ENCODE measurements at places on chromosomes 2 and 18. TPM values are rescaled to one million over a fixed set of nuclear protein-coding genes. Genes with fewer than 3 reads are reported as not detected.

Gene CPO
- total RNA-seq: not detected

Gene DPYSL5
- not detected for total RNA-seq

DNA sequence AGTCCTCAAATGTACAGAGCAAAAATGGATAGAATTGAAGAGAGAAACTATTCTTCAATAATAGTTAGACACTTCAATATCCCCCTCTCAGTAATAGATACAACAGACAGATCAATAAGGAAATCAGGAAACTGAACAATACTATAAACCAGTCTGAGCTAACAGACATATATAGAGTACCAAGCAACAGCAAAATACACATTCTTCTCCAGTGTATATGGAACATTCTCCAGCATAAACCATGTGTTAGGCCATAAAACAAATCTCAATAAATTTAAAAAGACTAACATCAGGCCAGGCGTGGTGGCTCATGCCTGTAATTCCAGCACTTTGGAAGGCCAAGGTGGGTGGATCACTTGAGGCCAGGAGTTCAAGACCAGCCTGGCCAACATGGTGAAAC is 43.7 kb upstream of the AMMECR1L start:
- no peak for DNase-seq

DNA sequence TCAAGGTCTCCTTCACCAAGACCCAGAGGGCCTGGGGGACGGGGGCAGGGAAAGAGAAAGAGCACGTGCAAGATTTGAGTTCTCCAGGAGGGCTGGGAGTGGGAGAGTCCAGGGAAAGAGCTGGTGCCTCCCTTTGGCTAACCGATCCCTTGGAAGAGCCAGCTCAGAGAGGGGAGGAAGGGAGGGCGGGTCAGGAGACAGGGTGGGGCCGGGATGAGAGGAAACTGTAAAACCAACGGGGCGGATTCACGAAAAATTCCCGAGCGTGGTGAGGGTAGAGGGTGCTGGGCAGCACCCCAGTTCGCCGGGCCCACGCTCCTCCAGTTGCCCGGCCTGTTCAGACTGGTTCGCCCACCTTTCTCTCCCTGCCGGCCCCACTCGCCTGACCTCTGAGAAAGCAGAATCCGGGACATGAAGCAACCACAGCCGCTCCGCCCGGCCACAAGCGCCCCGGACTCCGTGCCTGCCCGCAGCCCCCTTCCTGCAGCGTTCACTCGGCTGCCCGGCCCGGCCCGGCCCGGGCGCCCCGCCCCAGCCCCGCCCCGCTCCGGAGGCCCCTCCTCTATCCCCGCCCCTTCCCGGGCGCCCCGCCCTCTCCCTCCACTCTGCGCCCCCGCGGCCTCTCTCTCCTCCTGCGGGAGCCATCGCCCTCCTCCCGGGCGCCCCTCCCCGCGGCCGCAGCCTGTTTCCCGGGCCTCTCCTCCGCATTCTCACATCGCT is 230.9 kb upstream of the SMAD2 start:
- peak; percentile 52 for DNase-seq

DNA sequence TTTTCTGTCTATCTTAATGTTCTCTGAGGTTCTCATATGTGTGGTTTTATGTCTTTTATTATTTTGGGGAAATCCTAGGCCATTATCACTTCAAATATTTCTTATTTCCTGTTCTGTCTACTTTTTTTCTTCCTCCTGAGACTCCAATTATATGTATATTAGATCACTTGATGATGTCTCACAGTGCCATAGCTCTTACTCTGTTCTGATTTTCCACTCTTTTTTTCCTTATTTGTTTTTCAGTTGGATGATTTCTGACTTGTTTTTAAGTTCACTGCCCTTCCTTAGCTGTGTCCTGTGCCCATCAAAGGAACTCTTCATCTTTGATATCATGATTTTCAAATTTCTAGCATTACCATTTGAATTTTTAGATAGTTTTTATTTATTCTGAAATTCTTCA is 24.1 kb downstream of the FAM228B start:
- no peak for DNase-seq

Gene ZEB2
- total RNA-seq: 71.9 TPM

DNA sequence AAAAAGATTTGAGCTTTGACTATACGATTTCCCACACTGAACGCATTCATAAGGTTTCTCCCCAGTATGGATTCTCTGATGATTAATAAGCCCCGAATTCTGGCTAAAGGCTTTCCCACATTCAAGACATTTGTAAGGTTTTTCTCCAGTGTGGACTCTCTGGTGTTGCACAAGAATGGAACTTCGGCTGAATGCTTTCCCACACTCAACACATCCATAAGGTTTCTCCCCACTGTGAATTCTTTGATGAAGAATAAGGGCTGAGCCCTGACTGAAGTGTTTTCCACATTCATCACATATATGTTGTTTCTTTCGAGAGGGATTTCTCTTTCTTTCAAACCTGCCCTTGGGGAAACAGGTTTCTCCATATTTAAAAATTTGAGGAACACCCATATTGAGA is 6.9 kb downstream of the ZNF24 start:
- DNase-seq: no peak

GRCh38 chr2:171081649-171082111 is 79.0 kb downstream of the TLK1 start:
- DNase-seq: no peak

DNA sequence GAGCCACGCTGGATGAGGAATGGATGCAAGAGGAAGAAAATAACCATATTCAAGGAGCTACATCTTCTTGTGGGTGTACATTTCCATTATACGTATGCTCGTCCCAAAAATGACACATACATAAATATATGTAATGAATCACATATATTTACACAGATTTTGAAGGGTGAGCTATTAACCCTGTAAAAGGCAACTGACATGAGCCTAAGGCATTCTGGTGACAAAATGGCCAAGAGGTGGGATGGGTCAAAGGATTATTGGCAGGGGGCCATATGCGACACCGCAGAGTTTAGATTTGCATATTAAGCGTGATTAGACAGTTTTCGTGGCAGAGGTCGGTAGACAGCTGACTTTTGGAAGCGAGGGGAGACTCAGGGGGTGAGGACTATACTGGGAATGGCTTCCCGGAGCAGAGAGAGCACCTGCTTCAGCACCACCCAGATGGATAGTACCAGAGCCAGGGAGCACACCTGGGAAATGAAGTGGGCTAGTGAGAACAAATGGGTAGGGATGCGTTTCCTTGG is 431 bp upstream of the CNRIP1 start:
- peak; percentile 42 for DNase-seq

DNA sequence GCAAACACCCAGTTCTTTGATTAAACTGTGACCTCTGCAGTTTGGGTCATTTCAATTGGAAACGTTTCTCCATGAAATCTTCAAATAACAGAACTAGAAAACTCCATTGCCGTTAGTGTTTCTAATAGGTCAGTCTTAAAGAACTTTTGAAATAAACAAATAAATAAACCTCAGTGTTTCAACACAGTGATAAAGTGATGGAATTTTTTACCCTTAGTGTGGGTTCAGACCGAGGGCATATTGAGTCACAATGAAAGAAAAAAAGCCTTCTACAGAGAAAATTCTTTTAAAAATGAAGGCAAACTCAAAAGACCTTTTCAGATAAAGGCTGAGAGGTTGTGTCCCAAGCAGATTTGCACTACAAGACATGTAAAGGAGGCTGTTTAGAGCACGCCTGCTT is 149.6 kb downstream of the NCKAP5 start:
- no peak for DNase-seq

- DNase-seq: peak; percentile 83
Observed at GRCh38 chr2:223101340-223102039, 49.5 kb downstream of the KCNE4 start.

DNA sequence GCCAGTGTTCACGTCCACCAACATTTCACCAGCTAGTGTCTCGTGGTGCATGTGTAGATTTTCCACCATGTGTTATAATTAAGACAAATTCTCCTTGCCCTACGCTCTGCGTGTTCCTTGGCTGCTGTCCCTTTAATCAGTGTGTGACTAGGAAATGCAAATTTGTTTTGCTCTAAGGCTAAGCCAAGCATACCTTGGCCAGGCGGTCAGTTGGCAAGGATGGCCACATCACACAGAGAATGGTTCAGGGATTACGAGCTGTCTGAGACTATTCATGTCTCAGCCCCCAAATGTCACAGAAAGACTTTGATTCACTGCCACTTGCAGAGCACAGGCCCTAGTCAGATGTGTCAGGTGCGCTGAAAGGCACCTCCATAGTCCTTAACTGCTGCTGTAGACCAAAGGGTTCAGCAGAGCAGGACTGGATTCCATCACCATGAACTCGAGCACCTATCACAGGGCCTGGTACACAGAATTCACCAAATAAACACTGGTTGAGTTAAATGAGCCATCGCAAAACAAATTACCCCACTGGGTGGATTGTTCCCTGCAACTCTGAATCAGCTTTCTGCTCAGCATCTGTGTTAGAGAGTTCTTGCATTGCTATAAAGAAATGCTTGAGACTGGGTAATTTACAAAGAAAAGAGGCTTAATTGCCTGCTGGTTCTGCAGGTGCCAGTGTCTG is 128.4 kb downstream of the CABLES1 start:
- DNase-seq: no peak

GRCh38 chr18:51425475-51425874 is 228.0 kb upstream of the MEX3C start:
- DNase-seq: no peak

GRCh38 chr2:215522237-215522636 is 86.4 kb upstream of the FN1 start:
- peak; percentile 81 for DNase-seq

- no peak for DNase-seq
Observed at GRCh38 chr18:79573921-79574491, 105.6 kb upstream of the CTDP1 start.

- no peak for DNase-seq
Observed at GRCh38 chr2:236790963-236791362, 221.3 kb downstream of the ACKR3 start.

DNA sequence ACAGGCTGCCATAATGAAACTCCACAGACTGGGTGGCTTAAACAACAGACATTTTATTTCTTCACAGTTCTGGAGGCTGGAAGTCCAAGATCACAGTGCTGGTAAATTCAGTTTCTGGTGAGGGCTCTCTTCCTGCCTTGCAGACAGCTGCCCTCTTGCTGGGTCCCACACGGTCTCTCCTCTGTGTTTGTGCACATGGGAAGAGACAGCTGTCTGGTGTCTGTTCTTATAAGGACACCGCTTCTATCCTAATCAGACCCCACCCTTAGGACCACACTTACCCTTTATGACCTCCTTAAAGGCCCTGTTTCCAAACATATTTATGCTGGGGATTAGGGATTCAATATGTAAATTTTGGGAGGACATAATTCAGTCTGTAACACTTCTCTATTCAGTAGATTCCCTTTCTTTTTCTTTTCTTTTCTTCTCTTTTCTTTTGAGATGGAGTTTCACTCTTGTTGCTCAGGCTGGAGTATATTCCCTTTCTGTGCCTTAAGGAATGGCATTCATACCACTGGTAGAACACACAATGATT is 18.9 kb downstream of the CTIF start:
- no peak for DNase-seq

Gene SPP2
- total RNA-seq: not detected

Gene LHCGR
- not detected for total RNA-seq

DNA sequence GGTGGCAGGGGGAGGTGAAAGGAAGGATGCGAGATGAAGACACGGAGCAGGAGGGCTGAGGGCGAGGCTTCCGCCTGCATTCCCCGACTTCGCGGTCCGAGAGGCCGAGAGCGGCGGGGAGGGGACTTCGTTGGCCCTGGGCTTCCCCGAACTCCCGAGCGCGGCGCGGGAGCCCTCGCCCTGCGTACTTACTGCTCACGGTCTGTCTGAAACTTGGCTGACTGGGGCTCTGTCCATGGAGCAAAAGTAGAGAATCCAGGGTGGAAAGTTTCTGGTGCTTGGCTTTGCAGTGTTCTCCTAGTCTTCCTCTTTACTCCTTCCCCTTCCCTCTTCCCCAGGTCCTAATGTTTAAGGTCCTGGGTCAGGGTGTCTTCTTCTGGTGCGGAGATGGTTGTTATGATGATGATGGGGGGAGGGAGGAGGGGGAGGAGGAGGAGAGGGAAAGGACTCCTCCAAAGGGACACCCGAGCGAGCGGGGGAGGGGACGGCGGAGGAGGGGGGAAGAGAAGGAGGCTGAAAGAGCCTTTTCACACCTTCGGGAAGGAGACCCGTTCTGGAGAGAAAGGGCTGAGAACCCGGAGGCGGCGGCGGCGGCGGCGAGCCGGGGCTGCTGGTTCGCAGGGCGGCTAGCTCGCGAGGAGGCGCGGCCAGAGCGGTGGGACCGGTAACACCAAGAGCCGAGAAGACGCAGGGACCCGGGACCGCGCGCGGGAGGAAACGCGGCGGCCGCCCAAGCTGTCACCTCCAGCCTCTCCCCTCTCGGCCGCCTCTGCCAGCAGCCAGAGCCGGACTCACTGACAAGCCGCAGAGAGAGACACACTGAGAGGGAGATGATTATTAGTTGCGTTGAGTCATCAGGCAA is at the start of gene SATB2:
SATB2 (minus strand) TSS at position 793 of the 862 bp plus-strand sequence. CDS start 1,902 bp downstream, outside the sequence.
- DNase-seq: peak; percentile 33

Gene GCG
- total RNA-seq: not detected

DNA sequence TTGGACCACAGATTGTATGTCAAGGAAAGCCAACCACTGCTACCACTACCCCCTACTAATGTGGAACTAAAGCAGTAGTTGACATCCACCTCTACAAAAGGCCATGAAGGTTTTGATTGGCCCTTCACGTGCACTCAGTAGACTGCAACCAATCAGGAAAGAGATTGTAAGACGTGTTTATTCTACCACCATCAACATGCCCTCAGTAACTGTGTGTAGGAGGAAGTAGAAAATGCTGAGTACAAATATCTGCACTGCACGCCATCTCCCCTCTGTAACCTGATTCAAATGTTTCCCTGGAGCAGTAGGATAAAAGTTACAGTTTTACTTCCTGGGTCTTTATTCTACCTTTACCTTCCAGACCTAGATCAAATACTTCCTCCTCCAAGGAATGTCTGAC is 2.9 kb upstream of the CASP10 start:
- DNase-seq: no peak

Gene CABLES1
- total RNA-seq: 101 TPM

- no peak for DNase-seq
Observed at GRCh38 chr18:10320791-10321190, 133.6 kb upstream of the APCDD1 start.

Gene LINC00305
- total RNA-seq: not detected

DNA sequence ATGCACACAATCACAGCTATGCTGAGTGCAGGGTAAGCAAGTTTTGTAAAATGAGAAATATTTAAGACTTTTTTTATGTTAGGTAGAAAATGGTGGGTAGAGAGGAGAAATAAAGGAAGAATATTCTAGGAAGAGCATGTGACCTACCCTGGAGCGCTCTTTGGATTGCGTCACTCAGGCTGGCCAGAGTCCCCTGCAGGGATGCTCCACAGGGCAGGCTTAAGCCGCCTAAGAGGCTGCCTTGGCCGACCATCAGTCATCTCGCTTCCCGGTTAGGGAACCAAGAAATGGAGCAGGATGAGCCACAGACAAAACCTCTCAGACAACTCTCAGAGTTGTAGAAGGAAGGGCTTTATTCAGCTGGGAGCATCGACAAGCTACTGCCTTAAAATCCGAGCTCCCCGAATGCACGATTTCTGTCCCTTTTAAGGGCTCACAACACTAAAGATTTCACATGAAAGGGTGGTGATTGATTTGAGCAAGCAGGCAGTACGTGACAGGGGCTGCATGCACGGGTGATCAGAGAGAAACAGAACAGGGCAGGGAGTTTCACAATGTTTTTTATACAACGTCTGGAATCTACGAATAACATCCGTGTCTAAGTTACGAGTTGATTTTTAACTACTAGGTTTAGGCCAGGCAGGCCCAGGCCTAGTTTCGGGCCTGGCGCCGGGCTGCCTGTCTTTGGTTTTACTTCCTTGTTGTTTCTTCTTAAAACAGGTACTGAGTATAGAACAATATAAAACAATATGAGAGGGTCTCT is 1072.0 kb downstream of the CBLN2 start:
- DNase-seq: no peak

GRCh38 chr2:176483476-176483875 is 214.2 kb downstream of the MTX2 start:
- DNase-seq: no peak
